ENCODE measurements at places on chromosomes 12 and 14.

DNA sequence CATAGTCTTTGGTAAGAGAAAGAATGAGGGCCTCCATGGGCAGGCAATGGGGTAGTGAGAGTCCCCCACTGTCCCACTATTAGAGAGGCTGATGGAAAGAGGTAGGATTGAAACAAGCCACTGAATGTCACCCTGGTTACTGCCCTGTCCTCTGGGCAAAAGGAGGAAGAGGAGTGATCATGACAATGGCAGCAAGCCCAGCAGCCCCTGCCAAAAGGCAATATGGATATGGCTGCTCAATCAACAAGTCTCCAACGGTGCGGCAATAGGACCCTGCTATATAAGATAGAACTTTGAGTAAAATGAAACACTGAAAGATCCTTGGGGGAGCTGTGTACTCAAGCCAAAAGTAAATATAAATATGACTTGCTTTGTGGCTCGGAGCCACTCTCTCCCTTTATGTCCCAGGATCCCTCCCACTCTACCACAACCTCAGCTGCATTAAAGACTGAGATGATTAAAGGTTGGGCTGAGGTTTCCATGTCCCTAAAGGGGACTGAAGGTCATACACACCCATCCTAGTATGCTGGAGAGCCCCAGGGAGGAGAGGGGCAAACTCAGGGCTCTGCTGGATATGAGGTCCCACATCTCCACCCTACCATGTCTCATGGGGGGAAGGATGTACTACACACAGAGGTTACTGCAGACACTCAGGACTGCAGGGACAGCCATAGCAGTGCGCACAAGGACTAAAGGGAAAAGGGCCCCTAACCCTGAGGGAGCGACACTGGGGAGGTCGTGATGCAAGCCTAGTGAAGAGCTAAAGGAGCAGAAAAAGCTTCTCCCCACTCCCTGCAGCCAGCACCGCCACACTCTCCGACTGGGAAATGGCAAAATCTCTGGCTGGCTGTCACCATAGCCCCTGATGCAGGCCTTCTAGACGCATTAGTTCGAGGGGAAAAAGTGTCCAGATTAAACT is 5.9 kb downstream of the POMT2 start:
- DNase-seq: no peak

DNA sequence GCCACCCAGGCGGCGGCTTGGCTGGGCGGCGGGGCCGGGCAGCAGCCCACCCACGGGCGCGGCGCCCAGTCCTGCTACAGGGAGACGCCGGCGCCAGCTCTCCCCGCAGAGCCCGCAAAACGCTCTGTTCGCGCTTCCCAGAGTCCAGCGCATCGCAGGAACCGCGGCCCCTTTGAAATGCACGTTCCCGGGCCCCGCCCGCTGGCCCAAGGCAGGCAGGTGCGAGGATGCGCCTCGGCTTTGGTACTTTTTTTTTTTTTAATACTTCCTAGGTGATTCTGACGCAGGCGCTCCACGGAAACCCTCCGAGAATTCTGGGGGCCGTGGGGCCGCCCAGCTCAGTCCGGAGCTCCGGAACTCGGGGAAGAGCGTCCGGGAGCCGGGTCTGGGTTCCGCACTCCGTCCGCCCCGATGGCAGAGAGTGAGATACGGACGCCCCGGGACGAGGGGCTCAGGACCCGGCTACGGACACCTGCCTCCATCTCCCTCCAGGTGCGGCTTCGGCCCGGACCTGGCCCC is 483 bp downstream of the POC1B start:
- peak; percentile 50 for DNase-seq

- DNase-seq: no peak
These were observed 8.5 kb downstream of the ATF7 start for GRCh38 chr12:53617700-53618099.

DNA sequence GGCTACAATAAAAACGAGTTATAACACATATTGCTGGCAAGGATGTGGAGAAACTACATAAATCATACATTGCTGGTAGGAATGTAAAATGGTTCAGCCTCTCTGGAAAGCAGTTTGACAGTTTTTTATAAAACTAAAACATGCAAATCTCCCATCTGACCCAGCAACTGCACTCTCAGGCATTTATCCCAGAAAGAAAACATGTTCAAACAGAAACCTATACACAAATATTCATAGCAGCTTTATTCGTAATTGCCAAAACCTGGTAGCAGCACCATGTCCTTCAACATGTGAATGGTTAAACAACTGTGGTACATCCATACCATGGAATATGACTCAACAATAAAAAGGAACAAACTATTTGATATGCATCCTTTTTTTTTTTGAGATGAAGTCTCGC is 10.1 kb upstream of the TMCC3 start:
- no peak for DNase-seq

- no peak for DNase-seq
These were observed 7.2 kb downstream of the SLC38A1 start for GRCh38 chr12:46261646-46262045.

- no peak for DNase-seq
These were observed 10.5 kb downstream of the CDK2AP1 start for GRCh38 chr12:123261196-123261595.

GRCh38 chr12:124073356-124074035 is 100.5 kb downstream of the ZNF664 start:
- no peak for DNase-seq
